ENCODE measurements at places on chromosomes 4 and X. TPM values are rescaled to one million over a fixed set of nuclear protein-coding genes. Genes with fewer than 3 reads are reported as not detected.

The USP17L22 gene
- polyA plus RNA-seq = not detected

The PFKFB1 gene
- 0.15 TPM for polyA plus RNA-seq

The KIT gene
- 3.3 TPM for polyA plus RNA-seq

The ZDHHC15 gene
- polyA plus RNA-seq = not detected

The TMEM31 gene
- polyA plus RNA-seq = 0.43 TPM

The ERAS gene
- not detected for polyA plus RNA-seq

The ACSL1 gene
- 11.6 TPM for polyA plus RNA-seq

The DDX53 gene
- polyA plus RNA-seq = not detected

GRCh38 chr4:76687746-76688448 is 210.0 kb downstream of the SOWAHB start:
- DNase-seq = no peak

DNA sequence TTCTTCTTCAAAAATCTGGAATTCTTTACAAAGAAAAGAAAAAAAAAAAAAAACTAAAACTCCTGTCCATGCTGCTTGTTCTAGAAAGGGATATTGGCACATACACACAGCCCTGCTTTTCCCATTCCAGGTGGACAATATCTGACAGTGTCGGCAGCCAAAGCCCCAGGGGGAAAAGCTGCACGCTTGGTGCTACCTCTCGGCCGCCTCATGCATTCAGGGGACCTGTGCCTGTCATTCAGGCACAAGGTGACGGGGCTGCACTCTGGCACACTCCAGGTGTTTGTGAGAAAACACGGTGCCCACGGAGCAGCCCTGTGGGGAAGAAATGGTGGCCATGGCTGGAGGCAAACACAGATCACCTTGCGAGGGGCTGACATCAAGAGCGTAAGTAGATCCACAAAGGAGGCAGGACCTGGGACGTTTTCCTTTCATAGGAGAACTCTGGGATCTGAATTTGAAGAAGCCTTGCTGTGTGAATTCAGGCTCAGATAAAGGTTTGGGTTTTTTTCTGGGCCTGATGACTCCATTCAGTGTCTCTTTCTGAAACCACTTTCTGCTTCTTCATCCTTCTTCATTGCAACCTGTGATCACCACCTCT is 71.9 kb downstream of the NPNT start:
- no peak for DNase-seq

DNA sequence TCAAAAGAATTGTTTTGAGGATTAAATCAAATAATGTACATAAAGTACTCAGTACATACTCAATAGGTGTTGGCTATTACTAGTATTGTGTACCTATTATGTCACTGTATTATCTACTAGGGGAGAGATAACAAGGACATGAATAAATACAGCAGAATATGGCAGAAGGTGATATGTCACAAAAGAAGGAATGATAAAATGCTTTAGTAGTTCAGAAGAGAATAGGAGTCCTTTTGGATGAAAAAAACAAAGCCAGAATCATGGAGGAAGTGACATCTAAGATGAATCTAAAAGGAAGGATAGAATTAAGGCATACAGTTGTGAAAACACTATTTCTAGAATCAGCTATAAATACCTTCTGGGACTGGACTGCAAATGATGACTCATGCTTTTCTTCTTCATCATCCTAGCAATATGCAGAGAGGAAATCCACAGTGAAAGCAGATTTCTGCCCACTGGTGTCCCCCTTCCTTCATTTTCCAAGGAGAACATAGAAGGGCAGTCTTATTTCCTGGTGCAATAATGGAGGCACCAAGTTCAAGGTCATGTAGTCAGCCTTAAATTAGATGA is 98.7 kb downstream of the GLUD2 start:
- DNase-seq = no peak

DNA sequence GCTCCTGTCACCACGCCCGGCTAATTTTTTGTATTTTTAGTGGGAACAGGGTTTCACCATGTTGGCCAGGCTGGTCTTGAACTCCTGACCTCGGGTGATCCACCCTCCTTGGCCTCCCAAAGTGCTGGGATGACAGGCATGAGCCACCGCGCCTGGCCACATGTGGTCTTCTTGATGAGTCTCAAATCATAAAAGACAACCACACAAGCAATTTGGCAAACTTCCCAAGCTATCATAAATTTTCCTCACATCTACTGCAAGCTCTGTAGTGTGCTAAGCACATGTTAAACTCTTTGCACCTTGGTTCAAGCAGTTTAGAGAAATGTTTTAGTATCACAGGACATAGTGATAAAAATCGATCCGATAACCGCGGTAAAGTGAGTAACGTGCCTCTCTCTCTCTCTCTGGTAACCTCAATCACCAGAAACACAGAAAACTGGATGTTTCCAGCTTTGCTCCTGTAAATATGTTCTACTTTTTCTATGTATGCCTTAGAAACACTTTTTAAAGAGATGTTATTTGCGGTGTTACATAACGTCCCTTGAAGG is 256.8 kb downstream of the DHRSX start:
- DNase-seq = peak; percentile 64

DNA sequence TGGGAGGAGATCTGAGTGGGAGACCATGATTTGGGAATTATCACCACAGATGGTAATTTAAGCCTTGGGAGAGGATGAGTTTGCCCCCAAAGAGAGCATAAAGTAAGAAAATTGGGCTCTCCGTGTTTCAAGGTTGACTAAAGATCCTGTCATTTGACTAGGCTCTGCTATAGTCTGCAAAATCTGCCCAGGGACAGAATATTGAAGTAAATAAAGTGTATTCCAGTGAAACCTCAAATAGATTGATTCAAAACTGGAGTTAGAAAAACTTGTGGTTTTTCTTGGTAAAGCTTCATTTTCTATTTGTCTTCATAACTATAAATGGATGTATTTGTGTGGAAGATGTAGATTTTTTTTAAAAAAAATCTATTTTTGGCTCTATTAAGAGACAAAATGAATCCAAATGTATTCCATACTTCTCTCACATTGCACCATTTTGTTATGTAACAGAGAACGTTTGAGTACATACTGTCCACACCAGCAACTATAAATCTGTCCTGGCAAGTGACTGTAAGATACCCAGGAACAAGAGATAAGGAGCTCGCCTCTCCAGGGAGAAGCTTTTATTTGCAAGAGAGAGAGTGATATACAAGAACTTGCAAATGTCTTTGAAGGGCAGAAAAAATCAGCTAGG is 170.2 kb downstream of the CBR4 start:
- no peak for DNase-seq

DNA sequence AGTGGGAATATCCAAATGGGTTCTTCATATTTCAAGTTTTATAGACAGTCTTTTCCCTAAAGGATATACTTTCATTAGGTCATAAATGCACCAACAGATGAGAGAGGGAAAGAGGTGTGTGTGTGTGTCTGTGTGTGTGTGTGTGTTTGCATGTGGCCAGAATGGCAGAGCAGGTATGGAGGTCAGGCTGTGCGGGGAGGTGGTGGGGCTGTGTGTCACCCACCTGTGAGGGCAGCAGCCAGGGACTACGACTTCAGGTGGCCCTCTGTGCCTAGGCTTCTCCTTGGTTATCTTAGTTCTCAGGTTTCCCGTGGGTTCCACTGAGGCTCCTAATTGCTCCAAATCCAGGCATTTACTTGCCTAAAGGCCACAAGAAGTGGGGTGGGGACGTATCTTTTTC is 14.6 kb downstream of the HAND2 start:
- DNase-seq = no peak

GRCh38 chr4:40502934-40503333 is 126.7 kb downstream of the RBM47 start:
- no peak for DNase-seq

- no peak for DNase-seq
Measured at GRCh38 chr4:105296672-105297071, 150.0 kb downstream of the TET2 start.

- DNase-seq = peak; percentile 40
Measured at GRCh38 chrX:151982222-151982621, 7.7 kb upstream of the GABRE start.

- DNase-seq = no peak
Measured at GRCh38 chr4:9969526-9970398, 51.5 kb downstream of the SLC2A9 start.

DNA sequence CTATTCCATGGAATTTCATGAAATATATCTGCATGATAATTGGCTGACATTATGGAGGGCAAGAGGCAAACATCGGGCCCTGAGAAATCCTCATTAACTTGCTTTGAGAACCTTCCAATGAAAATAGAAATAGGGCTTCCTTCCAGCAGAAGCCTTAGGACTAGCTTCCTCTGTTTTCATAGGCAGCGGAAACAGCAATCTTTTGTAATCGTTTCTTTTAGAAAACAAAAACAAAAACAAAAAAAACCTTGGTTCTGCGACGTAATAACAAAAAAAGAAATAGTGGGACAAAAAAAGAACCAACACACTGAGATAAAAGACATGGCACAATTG is 62.9 kb downstream of the GEMIN8 start:
- DNase-seq = no peak

GRCh38 chr4:3811621-3812020 is 45.4 kb downstream of the ADRA2C start:
- DNase-seq = no peak

DNA sequence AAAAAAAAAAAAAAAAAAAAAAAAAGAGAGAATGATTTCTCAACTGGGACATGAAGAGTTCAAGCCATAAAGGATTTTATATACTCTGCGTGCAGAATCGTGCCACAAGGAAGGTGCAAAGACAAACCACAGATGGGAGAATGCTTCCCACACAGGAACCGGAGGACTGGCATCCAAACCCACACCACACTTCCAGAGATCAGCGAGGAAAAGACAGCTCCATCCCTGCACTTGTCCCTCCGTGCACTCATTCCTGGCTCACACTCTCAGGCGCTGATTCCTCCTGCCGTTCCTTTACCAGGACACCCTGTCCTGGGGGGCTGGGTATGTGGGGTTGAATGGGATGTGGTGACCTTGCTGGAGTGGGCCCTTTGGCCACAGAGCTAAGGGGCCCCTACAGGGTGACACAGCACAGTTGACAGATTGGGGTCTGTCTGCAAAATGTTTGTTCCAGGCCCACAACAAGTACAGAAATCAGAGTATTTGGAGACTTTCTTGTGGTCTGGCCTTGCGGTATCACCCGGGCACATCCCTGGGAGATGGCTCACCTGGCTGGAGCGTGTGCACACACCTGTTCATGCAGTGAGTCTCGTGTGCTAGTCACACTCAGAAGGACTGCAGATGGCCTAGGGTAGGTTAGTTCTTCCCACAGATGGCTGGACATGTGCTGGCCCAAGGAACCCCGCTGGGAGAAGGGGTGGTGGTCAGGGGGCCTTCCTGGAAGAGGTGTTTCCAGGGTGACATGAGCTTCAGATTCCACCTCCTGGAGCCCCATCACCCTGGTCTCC is 55.4 kb upstream of the GPR78 start:
- DNase-seq = no peak

DNA sequence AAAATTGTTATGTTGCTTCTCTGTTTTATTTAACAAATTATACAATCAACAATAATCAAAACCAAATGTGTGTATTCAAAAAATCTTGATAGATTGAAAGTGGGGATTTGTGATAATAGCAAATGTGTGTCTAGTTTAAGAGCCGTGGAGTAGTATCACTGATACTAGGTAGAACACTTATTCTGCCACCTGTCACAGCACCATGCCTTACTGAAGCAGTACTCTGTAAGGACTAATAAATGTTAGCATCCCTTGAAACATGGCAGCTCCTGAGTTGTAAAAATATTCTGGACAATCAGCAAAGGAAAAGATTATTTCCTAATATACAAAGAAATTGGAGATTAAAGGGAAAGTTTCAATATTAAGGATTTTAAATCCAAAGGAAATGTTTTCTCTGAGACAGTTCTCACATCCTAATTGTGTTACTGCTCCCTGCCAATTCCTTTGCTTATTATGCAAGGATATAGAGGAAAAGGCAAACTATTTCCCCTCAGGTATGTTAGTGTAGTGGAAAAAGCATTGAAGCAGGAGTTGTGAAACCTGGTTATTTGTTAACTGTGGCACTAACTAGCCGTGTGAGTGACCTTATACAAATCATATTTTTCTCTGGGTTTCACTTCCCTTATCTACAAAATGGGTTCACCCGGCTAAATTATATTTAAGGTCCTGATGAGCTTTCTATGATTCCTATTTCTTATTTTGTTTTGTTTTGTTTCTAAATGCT is 303.1 kb downstream of the ARHGAP24 start:
- DNase-seq = no peak

GRCh38 chrX:308821-309520 is 9.6 kb downstream of the GTPBP6 start:
- DNase-seq = no peak

DNA sequence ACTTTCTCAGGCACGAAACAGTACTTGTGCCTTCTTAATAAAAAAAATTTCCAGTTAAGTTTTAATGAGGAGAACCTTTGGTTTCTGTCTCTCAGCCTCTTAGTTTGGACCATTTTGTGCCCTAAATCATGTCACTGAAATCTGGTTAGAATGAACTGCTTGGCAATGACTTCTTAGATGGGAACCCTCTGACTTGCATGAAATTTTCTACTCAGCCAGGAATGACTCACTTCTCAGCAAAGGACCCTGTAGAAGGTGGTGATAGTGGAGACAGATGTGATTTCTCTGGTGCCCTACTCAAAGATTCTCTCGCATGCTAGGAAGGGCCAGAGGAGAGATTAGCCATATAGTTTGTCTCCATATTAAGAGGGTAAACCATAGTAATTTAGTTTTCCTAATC is 50.5 kb downstream of the RASL11B start:
- DNase-seq = no peak

GRCh38 chr4:98786866-98787265 is 128.5 kb upstream of the TSPAN5 start:
- DNase-seq = no peak

- peak; percentile 5 for DNase-seq
Measured at GRCh38 chrX:25028726-25029125, 13.0 kb upstream of the ARX start.

DNA sequence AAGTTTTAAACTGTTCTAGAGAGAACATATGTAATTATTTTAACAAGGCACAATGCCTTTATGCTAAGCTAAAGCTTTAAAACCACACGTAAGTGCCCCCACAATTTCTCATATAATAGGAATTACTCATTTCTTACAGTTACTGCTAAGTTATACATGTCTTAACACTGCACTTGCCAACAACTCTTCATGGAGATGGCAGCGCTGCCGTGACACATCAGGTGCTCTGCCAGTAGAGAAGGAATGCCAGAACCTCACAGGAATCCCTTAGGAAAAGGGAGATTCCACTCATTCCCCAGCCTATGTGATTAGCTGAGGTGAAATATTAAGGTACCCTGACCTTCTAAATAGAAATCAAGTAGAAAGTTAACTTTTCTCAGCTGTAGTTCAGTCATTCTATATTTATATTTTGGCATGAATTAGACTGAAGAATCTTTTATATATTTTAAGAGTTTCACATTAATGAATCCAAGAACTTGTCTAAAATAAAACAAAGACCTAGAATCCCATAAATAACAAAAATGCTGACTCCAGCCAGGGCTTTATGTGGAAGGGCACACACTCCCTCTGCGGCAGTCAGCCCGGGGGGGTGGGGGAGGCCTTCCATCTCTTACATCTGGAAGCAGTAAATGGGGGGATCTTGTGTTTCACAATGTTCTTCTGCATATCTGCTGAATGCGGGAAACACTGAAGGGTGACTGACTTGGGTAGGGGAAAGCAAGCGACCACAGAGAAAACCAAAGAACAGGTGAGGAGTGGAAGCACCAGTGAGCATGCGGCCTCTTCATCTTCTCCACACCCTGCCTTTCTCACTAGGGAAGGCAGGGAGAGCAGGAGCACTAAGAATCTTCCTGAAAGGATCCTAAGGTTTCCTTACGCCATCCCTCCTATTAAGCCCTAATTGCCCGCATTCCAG is 23.7 kb downstream of the ACSL1 start:
- no peak for DNase-seq

- DNase-seq = no peak
Measured at GRCh38 chr4:180798036-180798577, 1445.1 kb upstream of the TENM3 start.

- DNase-seq = peak; percentile 86
Measured at GRCh38 chr4:53490965-53491622, 100.2 kb downstream of the LNX1 start.

All from BJ (cell line).